ENCODE measurements at places on chromosomes 16 and 17. TPM values are rescaled to one million over a fixed set of nuclear protein-coding genes. Genes with fewer than 3 reads are reported as not detected.

The ZNF750 gene
- total RNA-seq, result not detected

The QPRT gene
- total RNA-seq, result 101 TPM

The TBC1D3 gene
- not detected for total RNA-seq

The SEPTIN12 gene
- total RNA-seq, result 0.78 TPM

The FOXN1 gene
- total RNA-seq, result not detected

The SYNGR3 gene
- 44.9 TPM for total RNA-seq

The AOC3 gene
- 0.17 TPM for total RNA-seq

The VPS4A gene
- 33.2 TPM for total RNA-seq

The LPO gene
- not detected for total RNA-seq

The KRT33A gene
- total RNA-seq, result not detected

The VASN gene
- total RNA-seq, result 5.5 TPM

The HOXB1 gene
- total RNA-seq, result not detected

The PLEKHH3 gene
- 20.5 TPM for total RNA-seq

The TNFRSF13B gene
- not detected for total RNA-seq

The TSEN54 gene
- 78.0 TPM for total RNA-seq

The TMEM220 gene
- 1.4 TPM for total RNA-seq

The GP2 gene
- total RNA-seq, result not detected

The GNG13 gene
- total RNA-seq, result not detected

The NAA60 gene
- 32.5 TPM for total RNA-seq

The PRAC1 gene
- not detected for total RNA-seq

The KCNH6 gene
- total RNA-seq, result not detected

The TMEM114 gene
- not detected for total RNA-seq

The TEKT3 gene
- 0.64 TPM for total RNA-seq

The TPSG1 gene
- total RNA-seq, result not detected

The ASGR2 gene
- not detected for total RNA-seq

The ABI3 gene
- 1.6 TPM for total RNA-seq

The ASGR1 gene
- not detected for total RNA-seq

The MYH8 gene
- not detected for total RNA-seq

The FLCN gene
- 27.7 TPM for total RNA-seq

The NAGLU gene
- total RNA-seq, result 64.5 TPM

The EVI2B gene
- total RNA-seq, result not detected

The SLFN11 gene
- total RNA-seq, result 0.03 TPM

The TCAP gene
- total RNA-seq, result not detected

The C16orf54 gene
- not detected for total RNA-seq

The SRCIN1 gene
- 2.3 TPM for total RNA-seq

The TTYH2 gene
- 13.3 TPM for total RNA-seq

The TMEM88 gene
- not detected for total RNA-seq

The MYH3 gene
- 0.03 TPM for total RNA-seq

The RND2 gene
- not detected for total RNA-seq

The PIK3R5 gene
- total RNA-seq, result 3.1 TPM

The GSG1L gene
- 2.3 TPM for total RNA-seq

Measured in Caki2 (cell line).